ENCODE measurements at places on chromosomes 5 and 9. TPM values are rescaled to one million over a fixed set of nuclear protein-coding genes. Genes with fewer than 3 reads are reported as not detected.

The SLC22A4 gene
- total RNA-seq, result 1.6 TPM

The TRIP13 gene
- total RNA-seq, result 0.32 TPM

The OBP2B gene
- total RNA-seq, result not detected

The SOX30 gene
- not detected for total RNA-seq

The ANKRD31 gene
- not detected for total RNA-seq

The SHISAL2B gene
- not detected for total RNA-seq

The NKD2 gene
- 3.4 TPM for total RNA-seq

The PFN3 gene
- not detected for total RNA-seq

The KLHL9 gene
- 11.2 TPM for total RNA-seq

The RNF208 gene
- total RNA-seq, result 29.7 TPM

The PCDHGA6 gene
- 5.7 TPM for total RNA-seq

The CLTB gene
- 223 TPM for total RNA-seq

The FREM1 gene
- 2.7 TPM for total RNA-seq

The PAEP gene
- not detected for total RNA-seq

The MINAR2 gene
- not detected for total RNA-seq

The IFNA2 gene
- total RNA-seq, result not detected

DNA sequence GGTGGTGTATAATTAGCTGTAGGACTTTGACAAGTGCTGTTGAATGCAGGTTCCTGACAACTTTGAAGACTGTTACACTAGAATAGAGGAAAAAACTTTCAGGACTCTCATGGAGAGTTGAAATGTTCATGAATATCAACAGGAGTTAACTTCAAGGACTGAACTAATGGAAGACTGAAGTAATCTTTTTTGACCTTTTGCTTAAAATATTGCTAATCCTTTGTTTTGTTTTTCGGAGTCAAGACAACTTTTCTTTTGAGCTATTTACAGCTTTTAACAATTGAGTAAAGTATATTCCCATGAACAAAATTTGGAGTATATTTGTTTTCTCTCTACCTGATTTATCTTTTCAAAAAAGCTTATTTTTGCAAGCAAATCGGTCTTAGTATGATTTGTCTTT lies 34.1 kb upstream of the MTMR12 start:
- no peak for DNase-seq

GRCh38 chr5:131999041-131999440 lies 12.4 kb downstream of the ACSL6 start:
- no peak for DNase-seq

- no peak for DNase-seq
Measured at GRCh38 chr5:154465169-154465568, 12.9 kb downstream of the HAND1 start.

DNA sequence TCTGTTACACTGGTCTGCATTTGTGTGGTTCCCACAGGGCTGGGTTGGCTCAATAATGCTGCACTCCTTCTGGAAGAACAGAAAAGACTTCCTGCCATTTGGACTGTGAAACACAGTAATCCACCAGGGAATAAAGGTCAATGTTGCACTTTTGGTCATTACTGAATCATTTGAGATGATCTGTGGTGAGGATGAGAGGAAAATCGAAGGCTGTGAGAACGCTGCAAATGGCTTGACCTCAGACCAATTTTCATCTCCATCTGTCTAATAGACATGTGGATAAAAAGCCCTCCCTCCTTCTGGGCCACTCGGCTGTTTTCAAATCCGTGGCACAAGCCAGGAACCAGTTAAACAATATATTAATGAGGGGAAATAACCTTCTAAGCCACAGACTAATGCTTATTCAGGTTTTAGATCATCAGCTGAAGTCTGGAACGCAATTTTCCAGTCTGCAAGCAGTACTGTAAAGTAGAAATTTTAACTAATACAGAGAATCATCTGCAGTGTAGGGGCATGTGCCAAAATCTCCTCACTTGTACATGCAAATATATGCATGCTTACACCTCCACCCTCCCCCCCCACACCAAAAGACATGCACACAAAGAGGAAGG lies 20.2 kb downstream of the TLE1 start:
- no peak for DNase-seq

DNA sequence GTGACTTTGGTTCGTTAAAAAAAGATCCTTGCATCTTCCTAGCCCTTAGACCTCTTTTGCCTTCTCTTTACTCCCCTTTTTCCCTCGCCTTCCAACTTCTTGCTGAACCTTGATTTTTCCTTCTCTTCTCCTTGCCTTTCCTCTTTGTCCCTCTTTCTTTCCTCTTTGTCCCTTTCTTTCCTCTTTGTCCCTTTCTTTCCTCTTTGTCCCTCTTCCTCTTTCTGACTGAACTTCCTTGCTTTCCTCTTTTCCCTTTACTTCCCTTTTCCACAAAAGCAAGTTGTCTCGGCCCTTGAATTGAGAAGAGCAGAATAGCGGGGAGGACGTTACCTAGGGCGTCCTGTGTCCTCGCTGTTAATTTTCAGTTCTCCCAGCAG lies 1.4 kb upstream of the MLLT3 start:
- no peak for DNase-seq

DNA sequence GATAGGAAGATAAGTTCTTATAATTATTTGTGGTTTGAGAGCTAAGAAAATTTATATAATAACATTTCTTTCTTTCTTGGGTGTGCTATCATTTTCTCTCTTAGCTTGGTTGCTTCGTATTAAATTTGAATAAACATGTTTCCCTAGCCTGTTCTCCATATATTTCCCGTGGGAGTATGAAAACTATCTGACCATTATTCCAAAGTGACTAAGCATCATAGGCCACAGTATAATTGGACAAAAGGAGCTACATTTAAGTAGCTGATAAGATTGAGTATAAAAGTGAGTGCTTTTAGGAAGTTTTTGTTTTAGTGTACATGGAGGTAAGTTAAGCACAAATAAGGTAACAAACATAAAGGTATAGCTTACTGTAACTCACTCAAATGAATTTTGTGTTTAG lies 8.4 kb upstream of the OSMR start:
- DNase-seq, result no peak

DNA sequence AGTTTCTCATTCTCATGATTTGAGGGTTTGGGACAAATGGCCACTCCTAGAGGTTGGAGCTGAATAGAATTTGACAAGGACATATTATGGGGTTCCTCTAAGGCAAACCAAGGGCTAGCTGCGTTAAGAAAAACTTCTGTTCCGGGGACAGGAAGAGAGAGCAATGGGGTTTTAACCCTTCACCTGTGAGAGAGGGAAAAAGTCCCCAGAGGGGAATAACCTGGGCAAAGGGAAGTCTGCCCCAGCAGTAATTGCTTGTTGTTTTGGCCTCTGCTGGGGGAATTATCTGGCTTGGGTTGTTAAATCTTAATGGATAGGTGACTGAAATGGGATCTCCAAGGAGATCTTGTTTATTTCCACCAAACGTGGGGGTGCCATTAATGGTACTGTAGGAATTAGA lies 110.1 kb upstream of the MOCS2 start:
- no peak for DNase-seq

- peak; percentile 93 for DNase-seq
Measured at GRCh38 chr9:128098297-128099230, 29.0 kb downstream of the PTGES2 start.

DNA sequence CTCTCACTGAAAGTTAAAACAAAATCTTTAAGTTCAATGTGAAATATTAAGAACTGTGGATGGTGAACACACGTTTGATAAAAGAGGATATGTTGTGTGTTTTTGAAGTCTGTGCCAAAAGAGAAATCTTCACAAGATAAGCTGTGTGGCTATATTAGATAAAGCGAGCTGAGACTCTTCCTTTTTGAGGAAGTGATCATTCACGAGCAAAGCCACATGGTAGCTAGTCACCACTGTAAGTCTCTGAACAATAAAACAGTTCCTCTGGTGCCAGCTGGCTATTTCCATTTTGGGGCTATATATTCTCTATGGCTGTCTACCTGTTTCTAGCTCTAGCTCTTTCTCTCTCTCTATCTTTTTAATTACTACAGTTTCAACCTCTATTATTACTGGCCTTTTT lies 1849.2 kb upstream of the C9orf72 start:
- DNase-seq, result no peak

- DNase-seq, result peak; percentile 31
Measured at GRCh38 chr9:103037508-103038477, 42.7 kb downstream of the CYLC2 start.

DNA sequence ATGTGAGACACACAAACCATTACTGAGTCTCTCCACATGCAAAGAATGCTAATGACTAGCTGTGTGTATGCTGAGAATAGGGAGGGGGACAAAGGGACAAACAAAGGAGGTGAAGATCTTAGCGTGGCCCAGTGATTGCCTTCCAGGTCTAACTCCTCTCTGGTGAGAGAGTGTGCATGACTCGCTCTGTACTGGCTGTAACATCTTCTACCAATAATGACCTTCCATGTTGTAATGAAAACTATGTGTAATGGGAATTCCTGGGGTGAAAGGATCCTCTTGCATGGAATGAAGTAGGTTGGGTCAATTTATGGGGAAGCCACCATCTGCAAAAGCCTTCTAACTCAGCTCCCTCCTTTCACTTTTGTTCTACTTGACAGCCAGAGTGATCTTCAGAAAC lies 24.4 kb upstream of the GPR151 start:
- no peak for DNase-seq

DNA sequence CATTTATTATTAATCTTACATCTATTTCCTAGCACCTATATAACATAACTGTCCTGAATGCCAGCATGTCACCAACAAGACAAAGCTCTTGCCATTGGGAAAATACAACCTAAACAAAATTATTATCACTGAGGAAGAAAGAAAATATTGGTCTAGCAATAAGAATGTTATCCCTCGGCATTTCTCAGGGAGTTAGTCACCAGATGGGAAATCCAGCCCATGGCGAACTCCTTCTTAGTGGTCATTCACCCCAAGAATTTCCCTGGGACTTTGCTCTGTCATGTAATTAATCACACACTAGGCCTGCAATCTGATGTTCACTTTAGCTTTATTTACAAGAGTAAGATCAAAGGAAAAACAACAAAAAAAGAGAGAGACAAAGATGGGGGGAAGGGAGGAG lies 56.1 kb upstream of the TAS2R1 start:
- no peak for DNase-seq

DNA sequence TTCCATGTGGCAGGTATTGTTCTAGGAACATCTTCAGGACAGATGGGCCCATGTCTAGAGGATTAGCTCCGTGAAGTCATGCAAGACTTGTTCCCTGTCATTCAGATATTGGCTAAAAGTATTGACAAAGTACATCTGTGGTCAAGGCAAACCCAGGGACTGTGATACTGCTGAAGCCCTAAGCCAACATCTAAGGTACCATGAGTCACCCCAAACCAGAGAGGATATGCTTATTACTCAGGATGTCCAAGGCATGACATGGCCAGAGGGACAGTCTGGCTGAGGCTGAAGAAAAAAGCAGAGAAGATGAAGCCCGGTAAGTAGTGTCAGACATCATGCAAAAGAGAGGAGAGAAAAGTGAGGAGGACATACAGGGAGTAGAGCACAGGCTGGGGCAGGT lies 31.0 kb downstream of the HMHB1 start:
- DNase-seq, result no peak

DNA sequence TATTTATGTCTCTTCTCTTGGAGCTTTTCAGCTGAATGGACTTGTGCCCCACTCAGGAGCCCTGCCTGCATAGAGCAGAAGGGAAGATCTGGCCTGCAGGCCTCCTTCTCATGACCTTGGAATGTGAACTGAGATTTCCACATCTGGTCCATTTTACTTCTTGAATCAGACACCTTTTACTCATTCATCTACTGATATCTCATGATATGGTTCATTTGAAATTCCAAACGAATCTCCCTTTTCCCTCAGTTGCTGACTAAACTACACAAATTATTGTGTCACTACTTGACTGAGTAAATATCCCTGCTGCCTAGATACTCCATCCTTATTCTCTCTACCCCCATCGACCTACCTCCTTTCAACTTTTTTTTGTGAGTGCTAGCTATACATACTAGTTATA lies 138.7 kb downstream of the PLCXD3 start:
- no peak for DNase-seq

DNA sequence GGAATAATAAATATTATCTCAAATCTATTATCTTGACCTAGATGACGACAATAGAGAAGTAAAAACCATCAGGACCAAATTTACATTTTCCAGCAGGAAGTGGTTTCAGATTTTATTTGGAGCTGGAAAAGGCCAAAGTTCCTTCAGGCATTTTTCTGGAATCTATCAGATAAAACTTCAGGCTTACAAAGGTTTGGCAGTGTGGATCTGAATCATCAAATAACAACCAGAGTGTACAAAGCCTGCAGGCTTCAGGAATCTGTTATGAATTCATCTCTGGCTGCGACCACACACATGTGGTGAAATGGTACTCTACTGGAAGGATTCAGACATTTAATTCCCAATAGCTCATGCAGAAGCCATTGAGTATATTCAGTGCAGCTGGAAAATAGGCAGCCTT lies 726.4 kb upstream of the GRAMD2B start:
- no peak for DNase-seq

GRCh38 chr5:61966997-61967396 lies 339.0 kb upstream of the KIF2A start:
- no peak for DNase-seq

GRCh38 chr9:90803860-90804593 lies 2.4 kb downstream of the SYK start:
- no peak for DNase-seq

DNA sequence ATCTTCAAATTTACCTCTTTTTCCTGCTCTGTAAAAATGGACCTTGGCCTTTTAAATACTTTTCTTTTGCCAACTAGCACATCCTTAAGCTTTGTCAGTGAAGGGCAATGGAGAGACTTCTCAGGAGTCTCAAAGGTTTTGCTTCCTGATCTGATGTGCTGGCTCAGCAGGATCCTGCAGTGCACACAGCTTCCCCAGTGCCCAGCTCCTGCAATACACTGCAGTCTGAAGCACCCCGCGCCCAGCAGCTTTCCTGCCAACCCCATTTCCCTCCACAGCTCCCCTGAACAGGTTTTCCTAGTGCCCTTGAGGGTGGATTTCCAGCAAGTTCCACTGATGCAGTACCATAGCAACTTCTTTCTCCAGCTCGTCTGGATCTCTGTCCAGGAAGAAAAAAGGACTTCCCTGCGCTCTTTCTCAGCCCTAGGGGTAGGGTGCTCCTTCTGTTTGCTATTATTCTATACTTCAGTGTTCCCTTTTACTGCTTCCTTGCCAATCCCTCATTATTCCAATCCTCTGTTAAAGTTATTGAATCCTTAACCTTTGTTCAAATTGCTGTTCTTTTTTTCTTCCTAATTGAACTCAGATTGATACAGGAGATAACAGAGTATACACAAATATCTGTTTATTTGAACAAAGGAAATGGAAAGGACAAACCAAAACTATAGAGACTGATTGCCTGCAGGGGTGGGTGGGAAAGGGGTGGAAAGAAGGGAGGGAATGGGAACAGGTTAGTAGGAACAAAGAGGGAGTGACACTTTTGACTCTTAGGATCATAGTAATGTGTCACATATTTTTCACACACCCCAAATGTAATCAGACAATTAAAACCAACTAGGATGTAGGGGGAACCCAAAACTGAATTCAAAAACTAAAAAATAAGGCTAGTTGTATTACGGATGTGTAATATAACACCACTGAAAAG lies 8.5 kb downstream of the SNAPC3 start:
- no peak for DNase-seq

DNA sequence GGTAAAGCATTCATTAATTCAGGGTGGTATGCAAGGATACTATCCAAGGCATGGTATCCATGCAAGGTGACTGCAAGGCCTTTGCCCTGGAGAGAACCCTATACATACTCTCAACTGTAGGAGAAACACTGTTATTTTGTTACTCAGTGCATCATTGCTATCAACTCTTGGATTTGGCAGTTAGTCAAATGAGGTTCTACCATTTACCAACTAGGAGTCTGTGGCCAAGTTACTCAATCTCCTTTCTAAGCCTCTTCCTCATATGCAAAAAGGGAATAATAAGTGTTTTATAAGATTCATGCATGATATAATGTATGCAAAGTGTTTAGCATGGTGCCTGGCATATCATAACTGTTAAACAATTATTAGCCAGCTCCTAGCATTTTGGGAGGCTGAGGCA lies 4.0 kb downstream of the PCDHGC3 start:
- DNase-seq, result no peak

Data from left ventricle myocardium superior (tissue), 1 donor.